HuH-7 (cell line): ENCODE measurements at places on chromosomes 3 and 15.

DNA sequence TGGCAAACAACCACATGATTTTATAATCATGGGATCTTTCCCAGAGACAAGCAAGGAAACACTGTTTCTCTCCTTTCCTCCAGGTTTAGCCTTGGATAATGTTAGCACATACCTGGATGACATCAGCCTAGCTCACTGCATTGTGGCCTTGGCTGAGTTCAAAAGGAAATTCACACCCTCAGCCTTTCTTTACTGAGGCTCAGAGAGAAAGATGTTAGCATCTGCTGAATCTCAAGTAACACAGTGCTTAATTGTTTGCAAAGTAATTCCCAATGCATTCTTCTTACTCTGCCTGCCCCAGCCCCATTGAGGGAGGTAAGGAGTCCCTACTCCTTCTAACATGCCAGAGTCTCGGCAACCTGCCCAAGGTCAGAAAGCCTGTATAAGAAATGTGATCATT lies 432.2 kb upstream of the LMCD1 start:
- no peak for DNase-seq

- no peak for DNase-seq
Observed at GRCh38 chr3:196192036-196192523, 19.1 kb downstream of the ZDHHC19 start.

DNA sequence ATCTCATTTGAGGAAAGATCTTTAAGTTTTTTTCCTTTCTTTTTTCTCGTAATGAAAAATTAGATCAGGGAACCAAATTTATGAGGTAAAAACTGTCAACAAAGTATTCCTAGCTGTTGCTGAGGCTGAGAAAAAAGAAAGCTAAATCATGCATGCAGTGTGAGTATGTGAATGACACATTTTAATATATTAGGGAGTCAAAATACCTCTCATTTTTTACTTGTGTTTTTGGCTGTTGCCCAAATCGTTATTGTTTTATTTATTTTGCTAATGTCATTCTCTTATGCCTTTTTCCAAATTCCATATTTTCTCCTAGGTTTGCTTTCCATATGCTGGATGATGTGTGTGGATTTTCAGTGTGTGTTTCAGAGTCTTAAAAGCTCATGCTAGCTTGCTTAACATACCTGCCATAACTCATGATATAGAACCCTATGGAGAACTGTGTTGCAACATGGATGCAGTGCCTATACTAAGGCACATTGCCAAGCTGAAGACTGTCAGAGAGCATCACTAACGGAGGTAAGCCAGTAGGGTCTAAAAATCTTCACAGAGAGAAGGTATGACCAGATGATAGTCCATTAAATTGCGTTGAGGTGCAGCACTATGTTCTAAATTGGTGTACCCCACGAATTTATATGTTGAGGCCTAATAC lies 629.5 kb upstream of the KCNMB2 start:
- no peak for DNase-seq

GRCh38 chr3:183310936-183311335 lies 57.9 kb downstream of the B3GNT5 start:
- no peak for DNase-seq

GRCh38 chr3:38133557-38134405 lies 3.1 kb downstream of the ACAA1 start:
- DNase-seq: peak; percentile 66

DNA sequence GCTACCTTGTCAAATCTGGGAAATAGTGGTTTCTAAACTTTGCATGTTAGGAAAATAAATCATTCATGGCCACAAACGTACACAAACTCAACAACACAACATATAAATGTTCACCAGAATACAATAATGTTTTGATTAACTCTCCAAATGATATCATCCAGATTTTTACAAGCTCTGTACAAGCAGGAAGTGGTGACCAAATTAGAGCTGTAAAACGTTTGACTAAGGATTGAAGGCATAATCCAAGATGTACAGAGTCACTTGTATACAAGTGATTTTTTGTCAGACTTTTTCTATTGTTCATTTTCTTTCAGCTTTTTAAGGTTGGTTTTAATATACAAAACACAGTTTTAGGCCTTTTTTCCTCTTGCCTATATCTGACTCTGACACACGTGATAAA lies 748.4 kb upstream of the GRM7 start:
- DNase-seq: no peak

GRCh38 chr3:22453906-22454535 lies 703.0 kb upstream of the ZNF385D start:
- no peak for DNase-seq

DNA sequence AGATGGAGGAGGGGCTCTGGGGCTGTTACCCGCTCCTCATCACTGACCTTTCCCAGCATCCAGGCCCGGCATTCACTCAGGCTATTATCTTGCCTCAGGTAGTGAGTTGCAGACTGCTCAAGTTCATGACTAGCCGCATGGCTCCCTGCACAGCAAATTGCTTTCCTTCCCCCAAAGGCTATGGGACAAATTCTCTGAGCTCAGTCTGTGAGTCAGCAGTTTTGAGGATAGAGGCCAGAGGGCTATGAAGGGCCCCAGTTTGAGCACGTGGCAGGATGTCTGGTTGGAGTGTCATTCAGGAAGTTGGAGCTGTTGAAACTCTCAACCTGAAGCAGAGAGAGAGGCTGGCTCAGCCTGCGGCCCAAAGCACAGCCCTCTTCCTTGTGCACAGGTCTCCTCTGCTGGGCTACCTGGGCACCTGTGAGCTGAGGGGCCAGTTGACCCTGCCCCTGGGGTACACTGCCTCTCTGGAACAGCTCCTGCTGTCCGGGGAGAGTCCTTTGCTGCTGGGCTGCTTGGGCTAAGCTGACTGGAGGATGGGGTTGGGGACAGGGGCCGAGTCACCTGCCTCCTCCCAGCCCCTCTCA lies 7.9 kb downstream of the FAH start:
- no peak for DNase-seq

- peak; percentile 66 for DNase-seq
Observed at GRCh38 chr15:58269455-58270414, 131.6 kb downstream of the AQP9 start.

GRCh38 chr3:196122021-196122687 lies 40.3 kb upstream of the TFRC start:
- no peak for DNase-seq

DNA sequence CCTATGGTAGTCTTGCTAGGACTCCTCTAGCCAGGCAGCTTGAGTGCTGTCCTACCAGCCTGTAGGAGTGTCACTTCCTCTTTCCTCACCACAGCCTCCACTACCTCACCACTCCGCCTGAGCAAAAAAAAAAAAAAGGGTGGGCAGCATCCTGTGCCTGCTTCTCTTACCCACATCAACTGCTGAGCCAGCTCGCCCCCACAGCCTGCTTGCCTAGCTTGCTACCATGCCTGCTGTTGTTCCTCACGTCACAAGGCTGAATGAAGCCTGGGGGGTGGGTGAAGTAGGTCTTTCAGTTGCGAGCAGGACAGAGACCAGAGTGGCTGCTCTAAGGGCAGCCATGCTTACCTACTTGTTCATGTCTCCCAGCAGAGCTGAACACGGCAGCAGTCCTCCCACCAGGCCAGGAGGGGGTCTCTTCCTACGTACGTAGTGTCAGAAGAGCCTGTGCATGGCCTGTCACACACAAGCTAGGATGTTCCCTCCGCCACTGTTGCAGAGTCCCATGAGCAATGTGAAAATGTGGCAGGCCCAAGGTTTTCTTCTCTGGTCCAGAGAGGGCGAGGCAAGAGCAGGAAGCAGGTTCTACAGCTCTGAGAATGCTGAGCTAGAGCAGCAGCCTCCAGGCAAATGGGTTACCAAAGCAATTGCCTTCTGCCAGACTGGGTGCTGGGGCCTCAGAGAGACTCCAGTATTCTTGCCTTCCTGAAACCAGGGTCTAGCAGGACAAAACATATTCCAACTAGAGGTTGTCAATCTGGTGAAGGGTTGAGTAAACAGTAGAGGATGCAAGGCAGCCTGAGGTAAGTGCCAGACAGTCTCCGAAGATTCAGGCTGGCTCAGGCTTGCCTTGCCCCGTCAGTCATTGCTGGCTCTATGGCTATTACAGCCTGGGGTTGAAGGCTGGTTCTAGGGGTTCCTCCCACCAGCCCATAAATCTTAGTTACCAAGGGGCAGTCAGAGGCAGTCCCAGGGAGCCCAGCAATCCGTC lies 8.1 kb downstream of the PPM1M start:
- DNase-seq: no peak

- DNase-seq: no peak
Observed at GRCh38 chr15:82021992-82022391, 23.8 kb downstream of the MEX3B start.

- peak; percentile 13 for DNase-seq
Observed at GRCh38 chr3:143644370-143645089, 203.7 kb downstream of the SLC9A9 start.

GRCh38 chr15:99433757-99434450 lies 131.9 kb upstream of the MEF2A start:
- DNase-seq: no peak

DNA sequence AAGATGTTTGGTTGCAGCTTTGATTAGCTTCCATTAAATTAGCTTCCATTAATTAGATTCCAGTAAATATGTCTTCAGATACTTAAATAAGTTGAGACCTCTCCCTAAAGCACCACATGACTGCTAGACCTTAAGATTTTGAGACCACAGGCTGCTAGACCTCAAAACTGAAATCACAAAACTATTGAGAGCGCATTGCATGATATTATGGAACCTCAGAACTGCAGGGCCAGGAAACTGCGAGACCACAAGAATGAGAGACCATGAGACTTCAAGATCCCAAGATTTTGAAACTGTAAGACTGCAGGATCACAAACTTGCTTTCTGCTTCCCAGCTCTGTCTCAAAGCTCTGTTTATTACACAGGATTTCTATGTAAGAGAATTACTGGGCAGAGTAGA lies 87.4 kb downstream of the TRIM42 start:
- DNase-seq: no peak

GRCh38 chr3:108897883-108898282 lies 55.8 kb downstream of the GUCA1C start:
- DNase-seq: no peak

DNA sequence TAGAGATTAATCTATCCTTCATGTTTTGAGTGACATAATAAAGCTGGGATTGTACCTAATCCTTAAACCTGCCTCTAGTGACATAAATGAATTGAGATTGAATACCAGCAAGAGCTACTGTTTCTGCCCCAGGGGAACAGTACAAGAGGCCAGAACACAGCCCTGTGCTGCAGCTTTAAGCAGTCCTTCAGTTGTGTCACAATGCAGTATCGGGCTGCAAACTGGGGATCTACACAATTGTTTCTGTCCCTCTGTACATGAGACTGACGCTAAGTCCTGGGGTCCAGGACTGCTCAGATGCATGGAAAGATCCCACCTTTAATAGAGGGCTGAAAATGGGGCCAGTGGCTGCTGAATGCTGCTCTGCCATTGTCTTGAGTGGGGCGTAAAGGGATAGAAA lies 87.5 kb downstream of the MINAR1 start:
- no peak for DNase-seq

- DNase-seq: no peak
Observed at GRCh38 chr3:72519946-72520604, 328.2 kb downstream of the SHQ1 start.

DNA sequence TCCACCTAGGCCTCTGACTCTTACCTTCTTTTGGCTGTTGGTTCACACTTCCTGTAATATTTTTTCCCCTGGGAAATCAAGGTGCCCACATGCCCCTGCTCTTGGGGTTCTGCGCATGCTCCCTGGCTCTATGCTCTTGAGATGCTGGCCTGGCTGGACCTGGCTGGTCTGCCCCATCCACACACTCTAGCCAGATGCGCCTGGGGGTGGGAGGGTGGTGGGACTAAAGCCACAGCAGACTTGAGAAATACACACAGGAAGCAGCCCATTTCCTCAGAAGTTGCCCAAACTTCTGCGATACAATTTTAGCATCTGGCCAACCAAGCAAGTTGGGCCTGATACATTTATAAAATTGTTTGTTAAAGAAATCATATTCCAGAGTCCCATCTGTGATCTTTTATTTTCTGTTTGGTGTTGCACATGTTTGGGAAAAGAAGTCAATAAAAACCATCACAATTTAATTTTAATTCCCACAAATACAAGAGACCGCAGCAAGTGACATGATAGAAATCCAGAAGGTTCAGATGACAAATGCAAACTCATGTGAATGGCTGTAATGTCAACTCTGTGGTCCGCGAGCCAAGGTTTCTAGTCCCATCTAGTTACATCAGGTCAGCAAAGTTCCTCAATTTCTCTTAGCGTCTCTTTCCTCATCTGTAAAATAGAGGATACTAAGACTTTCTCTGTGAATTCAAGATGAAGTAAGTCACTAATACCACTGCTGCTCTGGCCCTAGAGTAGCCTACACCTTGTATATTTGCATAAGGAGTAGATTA lies 55.9 kb upstream of the MEF2A start:
- DNase-seq: no peak

- DNase-seq: no peak
Observed at GRCh38 chr3:19738846-19739245, 195.2 kb downstream of the EFHB start.

- no peak for DNase-seq
Observed at GRCh38 chr3:190056742-190057141, 64.0 kb downstream of the P3H2 start.

DNA sequence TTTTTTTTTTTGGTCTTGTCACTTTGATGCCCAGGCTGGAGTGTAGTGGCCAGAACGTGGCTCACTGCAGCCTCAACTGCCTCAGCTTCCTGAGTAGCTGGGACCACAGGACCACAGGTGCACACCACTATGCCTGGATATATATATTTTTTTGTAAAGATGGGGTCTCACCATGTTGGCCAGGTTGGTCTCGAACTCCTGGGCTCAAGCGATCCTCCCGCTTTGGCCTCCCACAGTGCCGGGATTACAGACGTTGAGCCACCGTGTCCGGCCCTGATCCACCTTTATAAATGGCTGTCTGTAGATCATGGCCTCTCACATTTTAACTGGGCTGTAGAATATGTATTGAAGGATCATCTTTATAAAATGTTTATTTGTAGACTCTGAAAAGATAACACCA lies 1.9 kb upstream of the EIF3J start:
- no peak for DNase-seq

DNA sequence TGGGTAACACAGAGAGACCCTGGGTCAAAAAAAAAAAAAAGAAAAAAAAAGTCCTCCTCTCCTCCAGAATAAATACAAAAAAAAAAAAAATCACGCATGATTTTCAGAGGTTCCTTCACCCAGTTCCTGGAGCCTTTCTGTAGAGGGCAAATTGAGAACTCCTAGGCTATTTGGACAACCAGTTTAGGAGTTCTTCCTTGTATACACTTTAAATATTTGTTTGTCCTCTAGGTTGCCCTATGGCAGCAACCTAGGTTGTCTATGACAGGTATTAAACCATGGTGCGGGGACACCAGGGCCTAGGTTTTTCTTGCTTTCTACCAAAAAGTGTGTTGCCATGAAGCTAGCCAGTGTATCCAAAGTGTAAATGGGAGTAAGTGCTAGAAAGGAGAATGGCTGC lies 3.8 kb upstream of the ZFYVE19 start:
- no peak for DNase-seq
